Inflammatory macrophage (primary cell): ENCODE measurements at places on chromosomes 6 and 20.
A peak's percentile ranks its signal among the peaks of the same experiment; 100 is the strongest.

GRCh38 chr20:3222635-3223600 lies 13.6 kb downstream of the ITPA start:
- no peak for DNase-seq

DNA sequence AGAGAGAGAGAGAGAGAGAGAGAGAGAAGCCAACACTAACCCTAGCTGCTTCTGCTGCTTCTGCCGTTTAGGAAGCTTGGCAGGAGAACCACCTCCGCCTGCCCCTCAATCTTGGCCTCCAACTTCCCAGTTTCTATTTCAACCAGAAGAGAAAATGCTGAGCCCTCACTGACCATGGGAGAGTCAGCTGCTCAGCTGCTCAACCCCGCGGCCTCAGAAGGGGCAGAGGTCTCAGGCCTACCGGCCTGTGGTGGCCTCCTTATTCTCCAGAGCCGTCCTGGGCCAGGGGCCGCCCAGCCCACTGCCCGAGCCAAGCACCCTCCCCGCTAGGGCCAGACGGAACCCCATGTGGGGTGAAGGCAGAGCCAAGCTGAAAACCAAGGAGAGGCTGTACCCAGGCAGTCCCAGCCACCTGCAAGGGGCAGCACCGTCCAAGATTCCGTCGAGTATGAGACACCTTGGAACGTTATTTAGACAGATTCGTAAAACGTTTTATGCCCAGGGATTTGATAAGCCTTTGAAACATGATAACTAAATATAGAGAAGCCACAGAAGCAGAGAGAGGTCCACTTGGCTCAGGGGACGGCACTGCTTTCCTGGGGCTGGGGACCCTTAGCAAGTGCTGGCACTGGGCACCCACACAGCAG lies 116.6 kb downstream of the DLL1 start:
- DNase-seq, result peak; percentile 85

DNA sequence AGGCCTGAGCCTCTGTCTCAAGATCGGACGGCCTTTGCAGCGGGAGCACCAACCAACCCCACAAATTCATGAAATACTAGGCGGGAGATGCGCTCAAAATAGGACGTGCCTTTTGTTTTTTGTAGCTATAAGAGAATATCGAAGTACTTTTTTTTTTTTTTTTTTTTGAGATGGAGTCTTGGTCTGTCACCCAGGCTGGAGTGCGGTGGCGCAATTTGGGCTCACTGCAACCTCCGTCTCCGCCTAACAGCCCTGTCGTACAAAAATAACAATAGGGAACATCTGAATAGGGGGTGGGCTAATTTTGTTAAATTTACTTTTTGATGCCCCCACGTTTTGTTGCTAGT lies 5.9 kb upstream of the TUBB2A start:
- peak; percentile 55 for DNase-seq

DNA sequence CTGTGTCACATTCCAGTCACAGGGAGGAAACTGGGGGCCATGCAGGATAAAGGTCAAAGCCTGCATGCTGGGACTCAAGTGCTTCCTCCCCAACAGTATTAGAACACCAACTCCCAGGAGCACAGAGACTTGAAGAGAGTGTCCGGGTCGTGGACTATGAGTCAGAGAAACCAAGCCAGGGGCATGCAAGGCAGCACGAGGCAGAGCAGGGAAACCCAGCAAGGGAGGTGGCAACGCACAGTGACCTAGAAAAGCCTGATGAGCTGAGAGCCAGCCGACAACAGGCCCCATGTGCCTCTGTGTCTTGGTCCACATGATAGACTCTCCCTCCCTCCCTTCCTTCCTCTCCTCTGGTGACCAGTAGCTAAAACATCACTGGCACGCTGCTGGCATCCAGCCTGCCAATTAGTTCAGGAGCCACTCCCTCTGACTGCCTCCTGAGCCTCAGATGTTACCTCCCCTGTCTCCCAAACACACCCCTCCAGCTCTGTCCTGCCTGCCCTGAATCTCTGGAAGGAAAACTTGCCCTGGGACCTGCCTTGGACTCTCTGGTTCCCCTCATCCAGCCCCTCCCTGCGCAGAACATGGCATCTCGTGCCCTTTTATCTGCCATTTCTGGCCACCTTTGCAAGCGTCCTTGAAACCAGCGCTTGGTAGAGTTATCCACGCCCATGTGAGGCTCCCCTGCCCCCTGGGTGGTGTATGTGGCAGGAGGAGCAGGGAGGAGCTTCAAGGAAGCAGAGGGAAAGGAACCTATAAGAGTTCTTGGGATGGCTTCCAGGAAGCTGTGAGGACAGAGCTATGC lies 16.2 kb upstream of the RNF39 start:
- DNase-seq, result peak; percentile 93

DNA sequence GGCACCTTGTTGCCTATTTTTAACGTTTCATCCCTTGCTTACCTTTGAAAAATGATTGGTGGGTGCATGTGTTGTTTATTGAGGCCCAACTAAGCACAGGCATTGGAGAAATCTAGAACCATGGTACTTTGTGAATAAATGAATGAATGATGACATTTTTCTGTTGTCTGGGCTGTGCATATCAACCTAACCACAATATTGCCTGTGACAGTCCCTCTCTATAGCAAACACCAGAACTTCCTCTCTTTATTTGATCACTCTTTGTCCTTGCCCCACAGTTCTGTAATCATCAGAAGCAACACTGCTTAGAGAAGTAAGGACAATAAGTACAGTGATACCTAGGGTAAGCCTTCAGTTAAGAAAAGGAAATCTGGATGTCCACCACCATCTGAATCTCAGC lies 75.1 kb downstream of the TBC1D7 start:
- DNase-seq, result peak; percentile 83

GRCh38 chr20:36399147-36399968 lies 93.2 kb downstream of the DLGAP4 start:
- peak; percentile 40 for DNase-seq

DNA sequence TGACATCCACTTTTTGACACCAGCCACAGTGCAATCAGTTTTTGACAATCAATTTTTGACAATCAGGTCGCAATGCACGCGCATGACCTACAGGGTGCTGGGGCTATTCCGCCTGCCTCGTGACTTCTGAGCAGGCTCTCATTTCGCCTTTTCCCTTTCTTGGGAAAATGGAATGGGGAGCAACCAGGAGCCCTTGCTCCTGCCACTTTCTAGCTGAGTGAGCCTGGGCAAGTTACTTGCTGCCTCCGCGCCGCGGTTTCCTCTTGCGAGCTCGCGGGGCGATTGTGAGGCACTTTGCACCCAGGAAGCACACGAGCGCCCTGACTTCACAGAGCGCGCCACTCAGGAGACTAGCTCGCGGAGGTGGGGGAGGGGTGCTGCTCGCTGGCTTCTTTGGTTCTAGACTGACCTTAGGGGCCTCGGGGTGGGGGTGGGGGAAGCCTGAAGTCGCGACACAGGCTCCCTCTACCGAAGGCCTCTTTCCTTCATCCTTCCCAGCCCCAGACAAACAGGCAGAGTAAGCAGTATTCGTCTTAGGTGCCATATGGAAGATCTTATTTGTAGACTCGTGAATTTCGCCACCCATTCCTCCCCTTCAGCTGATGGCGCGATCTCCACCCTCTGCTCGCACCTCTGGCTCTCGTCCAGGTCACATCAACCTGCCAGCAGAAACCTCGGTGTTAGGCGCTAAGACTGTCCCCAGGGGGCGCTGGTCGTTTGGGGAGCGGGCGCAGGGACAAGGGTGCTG lies 4.6 kb downstream of the TP53TG5 start:
- DNase-seq, result peak; percentile 80

GRCh38 chr6:153090241-153090930 lies 40.7 kb downstream of the RGS17 start:
- DNase-seq, result peak; percentile 72

GRCh38 chr6:69942485-69942884 lies 76.1 kb downstream of the COL19A1 start:
- DNase-seq, result no peak

DNA sequence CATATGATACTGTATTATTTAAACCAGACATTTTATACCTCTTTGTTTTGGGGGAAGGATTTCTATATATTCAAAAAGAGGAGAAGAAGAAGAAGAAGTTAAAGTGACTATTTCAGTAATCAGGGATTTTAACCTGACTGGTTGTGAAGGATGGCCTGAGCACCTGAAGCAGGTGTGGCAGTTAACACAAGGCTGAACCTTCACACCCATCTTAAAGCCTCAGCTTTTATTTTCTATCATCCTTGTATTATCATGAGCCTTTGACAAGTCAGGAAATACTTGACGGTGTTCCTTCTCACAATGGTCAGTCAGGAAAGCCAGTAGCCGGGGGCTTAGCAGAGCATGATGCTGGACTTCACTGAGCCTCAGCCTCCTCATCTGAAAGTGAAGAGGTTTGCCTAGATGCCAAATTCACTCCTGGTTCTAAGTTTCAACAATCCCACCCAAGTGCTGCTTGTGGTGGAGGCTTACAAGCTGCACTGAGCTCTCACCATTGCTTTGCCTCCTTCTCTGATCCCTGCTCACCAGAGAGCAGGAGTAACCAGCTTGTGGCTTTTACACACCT lies 117.2 kb downstream of the JAG1 start:
- no peak for DNase-seq

- no peak for DNase-seq
Observed at GRCh38 chr6:160477901-160478300, 129.7 kb downstream of the SLC22A3 start.

- no peak for DNase-seq
Observed at GRCh38 chr20:1778338-1778737, 116.9 kb upstream of the SIRPA start.

- DNase-seq, result no peak
Observed at GRCh38 chr20:6101346-6101745, 21.5 kb downstream of the FERMT1 start.

DNA sequence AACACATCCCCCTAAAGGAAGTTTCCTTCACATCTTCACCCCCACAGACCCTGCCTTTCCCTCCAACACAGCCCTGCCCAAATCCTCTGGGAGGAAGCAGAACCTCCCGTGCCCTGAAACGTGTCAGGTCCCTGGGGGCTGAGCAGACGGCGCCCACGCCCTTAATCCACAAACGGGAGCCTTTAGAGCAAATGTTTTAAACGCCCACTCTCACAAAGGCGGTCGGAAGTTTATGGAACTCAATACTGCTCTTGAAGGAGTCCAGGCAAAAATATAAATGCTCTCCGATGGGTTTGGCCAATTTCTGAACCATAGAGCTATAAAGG lies 237.1 kb upstream of the AFDN start:
- DNase-seq, result no peak

DNA sequence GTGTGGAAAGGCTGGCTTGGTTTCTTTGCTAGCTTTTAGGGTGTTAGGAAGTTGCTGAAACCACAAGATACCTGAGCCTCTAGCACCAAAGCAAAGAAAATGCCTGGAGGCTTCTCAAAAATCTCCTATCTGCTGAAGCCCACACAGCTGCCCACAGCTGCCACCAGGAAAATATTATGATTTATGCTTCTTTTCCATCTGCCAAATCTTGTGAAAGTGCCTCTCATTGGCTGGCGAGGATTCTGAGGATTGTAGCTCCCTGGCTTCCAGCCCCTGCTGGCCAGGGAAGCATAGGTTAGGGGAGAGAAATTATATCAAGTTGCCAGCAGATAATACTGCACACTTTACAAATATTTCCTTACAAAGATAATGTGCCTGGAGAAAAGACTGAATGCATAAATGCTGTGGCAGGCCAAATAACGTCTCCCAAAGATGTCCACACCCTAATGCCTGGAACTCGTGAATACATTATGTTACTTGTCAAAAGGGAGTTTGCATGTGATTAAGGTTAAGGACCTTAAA lies 98.4 kb downstream of the MRPL14 start:
- DNase-seq, result no peak

- DNase-seq, result no peak
Observed at GRCh38 chr6:142429195-142429594, 127.4 kb downstream of the ADGRG6 start.

GRCh38 chr6:3381233-3381921 lies 75.5 kb downstream of the SLC22A23 start:
- no peak for DNase-seq
